ENCODE measurements at places on chromosomes 2 and 18.

GRCh38 chr2:86031151-86031550 is 74.5 kb downstream of the POLR1A start:
- DNase-seq, result no peak

- no peak for DNase-seq
Measured at GRCh38 chr2:139142252-139142880, 362.2 kb upstream of the NXPH2 start.

DNA sequence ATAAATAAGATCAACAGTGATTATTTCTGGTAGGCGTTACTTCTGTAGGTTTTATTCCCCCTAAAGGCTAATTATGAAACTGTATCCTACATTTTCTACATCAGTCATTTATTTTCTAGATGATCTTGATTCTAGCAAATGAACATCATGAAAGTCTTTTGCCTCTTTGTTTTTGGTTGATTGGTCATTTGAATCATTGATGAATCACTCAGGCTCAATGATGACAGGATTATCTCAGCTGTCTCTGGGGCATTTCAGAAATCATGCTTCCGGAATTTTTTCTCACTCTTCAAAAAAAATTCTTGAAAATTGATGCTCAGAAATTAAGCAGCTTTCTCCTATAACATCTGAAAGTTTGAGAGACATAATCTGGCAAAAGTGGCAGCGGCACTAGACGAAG is 298.9 kb upstream of the TCF4 start:
- no peak for DNase-seq

GRCh38 chr2:50490991-50491390 is 540.9 kb downstream of the NRXN1 start:
- no peak for DNase-seq

DNA sequence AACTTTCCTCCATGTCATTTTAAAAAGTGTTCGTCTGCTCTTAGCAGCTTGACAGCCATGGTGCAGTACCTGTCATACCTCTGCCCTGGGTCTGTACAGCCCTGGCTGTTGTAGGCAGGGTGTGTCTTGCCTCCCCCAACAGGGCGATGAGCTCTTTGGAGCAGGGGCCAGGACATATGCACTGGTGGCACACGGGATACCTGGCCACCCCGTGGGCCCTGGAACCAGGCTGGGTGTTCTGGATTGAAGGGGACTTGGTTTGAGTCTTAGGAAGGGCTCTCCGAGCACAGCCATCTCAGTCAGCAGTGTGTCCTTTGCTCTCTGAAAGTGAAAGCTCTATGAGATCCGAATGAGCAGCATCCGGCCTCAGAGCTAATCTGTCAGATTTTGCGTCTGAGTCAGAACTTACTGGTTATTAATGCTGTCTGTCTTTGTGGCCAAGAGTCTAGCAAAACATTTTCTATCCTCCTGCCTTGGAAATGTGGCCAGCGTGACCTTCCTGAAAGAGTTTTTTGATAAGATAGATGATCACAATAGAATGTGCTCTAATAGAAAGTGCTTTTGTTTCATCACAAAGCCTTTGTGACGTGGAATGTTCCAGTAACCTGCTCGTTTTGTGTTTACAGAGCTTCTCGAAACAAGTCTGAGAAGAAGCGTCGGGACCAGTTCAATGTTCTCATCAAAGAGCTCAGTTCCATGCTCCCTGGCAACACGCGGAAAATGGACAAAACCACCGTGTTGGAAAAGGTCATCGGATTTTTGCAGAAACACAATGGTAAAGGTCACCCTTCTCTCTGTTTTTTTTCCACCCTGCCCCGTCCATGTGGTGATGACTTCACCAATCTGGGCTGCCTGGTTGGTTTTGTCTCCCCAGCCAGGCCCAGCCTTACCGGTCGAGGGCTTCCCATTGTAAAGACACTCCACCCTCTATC is 77.3 kb upstream of the RPL31 start:
- no peak for DNase-seq

DNA sequence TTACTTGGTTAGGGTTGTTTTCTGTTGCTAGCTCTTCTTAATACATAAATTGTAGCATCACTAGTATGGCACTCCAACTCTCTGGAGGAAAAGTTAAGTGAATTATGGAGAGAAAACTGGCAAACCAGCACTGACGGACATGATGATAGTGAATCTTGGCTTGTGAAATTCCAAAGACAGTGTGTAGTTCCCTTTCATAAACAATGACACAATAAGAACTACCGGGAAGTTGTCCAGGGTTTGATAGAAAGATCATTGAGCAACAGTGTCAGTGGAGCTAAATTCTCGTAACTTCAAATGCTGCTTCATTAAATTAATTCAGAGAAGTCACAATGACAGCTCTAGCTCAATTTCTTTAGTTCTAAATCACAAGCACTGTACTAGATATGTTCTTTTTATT is 66.5 kb downstream of the RIT2 start:
- DNase-seq, result no peak

DNA sequence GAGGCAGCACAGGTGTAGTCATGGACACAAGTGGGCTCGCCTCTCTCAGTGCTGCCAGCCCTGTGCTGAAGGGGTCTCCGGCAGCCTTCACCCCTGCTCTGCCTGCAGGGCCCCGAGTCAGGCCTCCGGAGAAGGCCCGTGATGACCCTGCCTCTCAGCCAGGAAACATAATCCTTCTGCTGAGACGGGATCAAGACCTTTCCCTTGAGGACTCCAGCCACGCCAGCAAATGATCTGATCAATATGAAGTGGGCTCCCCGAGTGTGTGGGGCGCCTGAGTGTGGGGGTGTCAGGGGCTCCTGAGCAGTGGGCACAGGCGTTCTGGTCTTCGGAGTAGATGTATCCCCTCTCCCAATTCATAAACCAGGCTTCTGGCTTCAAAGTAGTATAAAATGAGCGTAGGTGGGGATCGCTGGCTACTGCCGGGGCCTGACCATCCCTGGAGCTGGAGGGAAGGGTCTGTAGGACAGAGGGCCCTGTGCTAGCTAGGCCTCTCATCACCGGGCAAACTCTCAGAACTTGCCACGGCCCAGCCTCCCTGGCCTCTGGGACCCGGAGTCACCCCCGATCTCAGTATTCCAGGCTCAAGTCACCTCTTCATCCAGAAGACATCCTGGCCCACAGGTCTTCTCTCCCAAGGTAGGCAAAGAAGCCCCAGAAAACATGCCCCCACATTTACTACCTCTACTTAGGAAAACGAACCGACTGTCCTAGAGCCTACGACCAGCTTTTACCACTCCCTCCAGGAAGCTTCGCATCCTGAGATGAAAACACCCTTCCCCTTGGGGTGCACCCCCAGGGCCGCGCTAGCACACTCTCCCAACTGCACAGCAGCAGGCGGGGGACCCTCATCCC is 33.6 kb downstream of the CRACDL start:
- no peak for DNase-seq

GRCh38 chr18:45275367-45276113 is 339.7 kb upstream of the SLC14A2 start:
- peak; percentile 37 for DNase-seq

DNA sequence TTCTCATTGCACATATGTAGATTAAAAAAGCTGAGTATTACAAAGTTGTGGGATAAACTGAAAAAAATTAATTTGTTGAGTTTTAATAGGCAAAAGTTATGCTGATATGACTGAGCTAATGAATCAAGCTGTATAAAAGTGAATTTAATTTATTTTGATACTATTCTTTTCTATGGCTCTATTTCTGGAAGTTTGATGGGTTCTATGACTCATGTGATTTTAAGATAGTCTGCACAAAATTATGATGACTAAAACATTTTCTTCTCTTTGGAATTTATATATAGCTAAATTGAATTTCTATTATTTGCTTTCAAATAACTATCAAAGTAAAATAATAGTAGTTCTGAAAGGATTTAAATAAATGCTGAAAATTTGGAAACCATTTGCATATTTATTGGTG is 71.0 kb upstream of the MMADHC start:
- DNase-seq, result no peak

GRCh38 chr2:33229646-33230045 is 246.8 kb upstream of the RASGRP3 start:
- DNase-seq, result no peak

- no peak for DNase-seq
Measured at GRCh38 chr2:45820048-45820447, 168.6 kb downstream of the PRKCE start.

GRCh38 chr2:107663632-107664031 is 163.1 kb upstream of the RGPD4 start:
- no peak for DNase-seq

DNA sequence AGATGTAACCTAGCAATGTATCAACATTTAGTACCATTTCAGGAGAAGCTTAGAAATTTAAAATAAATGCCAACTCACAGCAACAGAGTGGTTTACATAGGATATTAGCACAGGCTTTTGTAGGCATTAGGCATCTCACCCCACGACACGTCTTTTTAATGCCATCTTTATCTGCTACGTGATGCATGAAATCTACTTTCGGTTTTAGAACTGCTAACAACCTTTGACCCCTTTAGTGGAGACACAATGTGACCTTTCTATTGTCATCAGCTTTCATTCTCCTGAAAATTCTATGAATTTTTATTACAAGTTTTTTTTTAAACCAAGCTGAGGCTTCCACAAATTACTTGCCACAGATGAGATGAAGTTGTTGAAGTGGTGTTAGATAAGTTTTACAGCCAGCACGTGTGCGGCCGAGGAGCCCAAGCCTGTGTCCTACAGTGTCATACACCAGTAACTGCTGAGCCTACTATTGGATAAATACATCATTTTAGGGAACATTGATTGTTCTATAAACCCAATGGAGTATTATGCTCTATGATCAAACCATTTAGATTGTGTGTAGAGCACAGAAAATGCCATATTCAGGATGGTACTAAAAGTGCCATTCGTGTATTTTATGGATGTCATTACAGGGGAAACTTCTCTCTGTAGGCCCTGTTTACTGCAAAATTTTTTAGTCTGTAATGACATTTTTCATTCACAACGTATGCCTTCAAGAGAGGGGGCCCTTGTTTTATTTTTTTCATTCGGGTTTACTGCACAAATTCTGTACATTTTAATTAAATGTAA is 151.6 kb downstream of the PTGR3 start:
- DNase-seq, result no peak

DNA sequence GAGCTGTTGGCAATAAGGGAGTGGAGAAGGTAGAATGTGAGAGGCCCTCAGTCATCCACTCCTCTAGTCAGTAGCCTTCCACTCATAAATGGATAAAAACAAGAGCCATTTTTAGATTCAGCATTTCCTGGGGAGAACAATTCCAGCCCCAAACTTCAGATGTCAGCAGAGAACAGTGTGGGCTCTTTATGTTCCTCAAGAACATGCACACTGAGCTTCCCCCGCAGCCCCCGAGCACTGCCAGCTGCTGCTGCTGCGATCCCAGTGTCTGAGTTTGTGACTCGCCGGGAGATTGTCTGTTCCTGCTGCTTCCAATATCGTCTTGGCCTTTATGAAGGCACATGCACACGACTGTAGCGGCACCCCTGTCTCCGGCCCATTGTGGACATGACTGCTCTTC is 143.7 kb upstream of the CTNNA2 start:
- no peak for DNase-seq

GRCh38 chr18:77635451-77635850 is 385.8 kb downstream of the GALR1 start:
- no peak for DNase-seq

DNA sequence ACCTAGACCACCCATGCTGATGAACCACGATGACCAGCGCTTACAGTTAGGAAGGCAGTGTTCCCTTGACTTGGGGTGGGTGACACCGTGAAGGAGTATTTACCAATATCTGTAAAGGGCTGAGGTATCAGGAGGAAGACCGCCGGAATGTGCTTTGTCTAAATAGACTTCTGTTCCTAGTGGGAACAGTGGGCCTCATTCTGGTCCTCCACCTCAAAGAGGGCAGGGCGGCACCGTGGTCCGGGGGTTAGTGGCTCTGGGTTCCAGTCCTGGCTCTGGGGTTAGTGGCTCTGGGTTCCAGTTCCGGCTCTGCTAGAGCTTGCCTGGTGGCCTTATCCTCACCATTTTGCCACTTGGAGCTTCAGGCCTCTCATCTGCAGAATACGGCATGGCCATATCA is 91.6 kb upstream of the SMAD2 start:
- DNase-seq, result no peak

DNA sequence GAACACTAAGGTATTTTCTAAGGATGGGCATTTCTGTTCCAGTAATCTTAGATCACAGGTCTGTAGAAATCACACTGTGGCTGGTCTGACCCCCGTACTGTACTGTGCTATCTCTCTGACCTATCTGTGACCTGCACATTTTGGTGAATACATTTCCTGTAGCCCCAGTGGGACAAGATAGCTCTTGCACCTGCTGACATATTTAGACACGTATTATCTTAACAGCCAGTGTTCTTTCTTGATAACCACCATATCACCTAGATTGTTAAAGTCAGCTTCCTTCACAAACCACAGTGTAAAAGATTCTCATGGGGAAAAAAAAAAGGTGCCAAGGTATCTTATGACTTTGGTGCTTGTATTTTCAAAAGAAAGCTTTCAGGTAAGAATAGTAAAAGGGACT is 39.8 kb upstream of the TMEM247 start:
- DNase-seq, result no peak

- DNase-seq, result no peak
Measured at GRCh38 chr2:234493796-234494195, 3.1 kb downstream of the ARL4C start.

GRCh38 chr2:112055730-112056625 is 909 bp downstream of the TMEM87B start:
- peak; percentile 4 for DNase-seq

- no peak for DNase-seq
Measured at GRCh38 chr18:37449618-37450017, 116.0 kb downstream of the CELF4 start.

Data from NCI-H748 treated with DMSO at 0.1 percent for 48 hours (cell line).